ENCODE measurements at places on chromosomes 13 and 19. TPM values are rescaled to one million over a fixed set of nuclear protein-coding genes. Genes with fewer than 3 reads are reported as not detected.

DNA sequence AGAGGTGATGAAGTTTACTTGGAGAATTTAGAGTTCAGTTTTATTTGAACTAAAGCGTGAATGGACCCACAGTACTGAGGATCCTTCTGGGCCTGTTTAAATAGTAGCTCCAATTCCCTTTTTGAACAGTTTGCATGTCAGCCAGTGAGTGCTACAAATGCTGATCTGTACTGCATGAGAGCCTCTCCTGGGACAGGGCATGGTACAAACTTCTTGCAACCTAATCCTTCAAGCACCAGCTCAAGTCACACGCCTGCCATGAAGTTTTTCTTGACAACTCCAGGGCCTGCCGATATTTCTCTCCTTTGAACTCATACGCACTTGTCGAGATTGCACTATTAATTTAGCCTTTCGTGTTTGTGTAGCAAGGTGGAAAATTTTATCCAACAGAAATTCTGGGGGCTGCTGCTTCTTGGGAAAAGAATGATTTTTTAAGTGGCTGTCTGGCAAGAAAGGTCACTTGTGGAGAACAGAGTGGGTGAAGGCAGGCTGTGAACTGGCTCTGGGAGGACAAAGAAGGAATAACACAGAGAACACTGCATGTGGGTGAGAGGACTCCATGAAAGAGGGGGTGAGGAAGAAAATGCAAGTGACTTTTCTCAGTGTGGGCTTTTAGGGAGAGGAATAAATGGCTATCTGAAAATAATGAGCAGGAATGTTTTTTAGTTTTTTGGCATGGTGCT lies 192.5 kb downstream of the NDFIP2 start:
- H3K27ac ChIP-seq = no peak overlapping the region
- H3K36me3 ChIP-seq = no peaks in the 10 kb centered on the region
- DNase-seq = no peak
- H3K27me3 ChIP-seq = no peaks in the 10 kb centered on the region
- peaks cover 50% of the 10 kb centered on the region for H3K4me1 ChIP-seq

DNA sequence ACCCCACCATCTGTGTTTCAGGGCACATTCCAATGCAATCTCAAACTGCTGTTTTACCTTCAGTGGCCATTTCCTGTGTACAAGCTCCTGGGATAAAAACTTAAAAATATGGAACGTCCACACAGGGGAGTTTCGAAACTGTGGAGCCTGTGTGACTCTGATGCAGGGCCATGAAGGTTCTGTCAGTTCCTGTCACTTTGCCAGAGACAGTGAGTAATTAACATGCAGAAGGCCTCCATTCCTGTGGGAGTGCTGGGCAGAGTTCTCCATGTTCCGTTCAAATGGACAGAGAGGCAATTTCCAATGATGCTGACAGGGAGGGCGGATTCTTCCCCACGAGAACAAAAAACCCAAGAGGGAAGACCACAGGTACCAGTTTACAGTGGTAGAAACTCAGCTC lies 24.4 kb downstream of the WDR88 start:
- no peak overlapping the region for H3K27ac ChIP-seq
- no peak for DNase-seq
- peaks cover 3% of the 10 kb centered on the region for H3K27me3 ChIP-seq
- H3K36me3 ChIP-seq = peaks cover 4% of the 10 kb centered on the region
- no peaks in the 10 kb centered on the region for H3K4me1 ChIP-seq

- H3K36me3 ChIP-seq = peaks cover 32% of the 10 kb centered on the region
- no peak overlapping the region for H3K27ac ChIP-seq
- no peak for DNase-seq
Measured at GRCh38 chr19:11223200-11223599, 16.2 kb upstream of the ANGPTL8 start.

GRCh38 chr19:32363175-32363574 lies 17.8 kb downstream of the ZNF507 start:
- peaks cover 7% of the 10 kb centered on the region for H3K4me1 ChIP-seq
- peaks cover 40% of the 10 kb centered on the region for H3K36me3 ChIP-seq
- H3K27me3 ChIP-seq = no peaks in the 10 kb centered on the region

GRCh38 chr13:99577934-99578917 lies 77.0 kb downstream of the TM9SF2 start:
- H3K27ac ChIP-seq = no peak overlapping the region
- no peak for DNase-seq
- no peaks in the 10 kb centered on the region for H3K27me3 ChIP-seq
- no peak overlapping the region for H3K4me3 ChIP-seq
- no peaks in the 10 kb centered on the region for H3K4me1 ChIP-seq

- no peak for DNase-seq
- H3K4me3 ChIP-seq = no peak overlapping the region
- peaks cover 8% of the 10 kb centered on the region for H3K4me1 ChIP-seq
- peaks cover 9% of the 10 kb centered on the region for H3K27me3 ChIP-seq
Measured at GRCh38 chr13:42017264-42017663, 31.2 kb upstream of the DGKH start.

DNA sequence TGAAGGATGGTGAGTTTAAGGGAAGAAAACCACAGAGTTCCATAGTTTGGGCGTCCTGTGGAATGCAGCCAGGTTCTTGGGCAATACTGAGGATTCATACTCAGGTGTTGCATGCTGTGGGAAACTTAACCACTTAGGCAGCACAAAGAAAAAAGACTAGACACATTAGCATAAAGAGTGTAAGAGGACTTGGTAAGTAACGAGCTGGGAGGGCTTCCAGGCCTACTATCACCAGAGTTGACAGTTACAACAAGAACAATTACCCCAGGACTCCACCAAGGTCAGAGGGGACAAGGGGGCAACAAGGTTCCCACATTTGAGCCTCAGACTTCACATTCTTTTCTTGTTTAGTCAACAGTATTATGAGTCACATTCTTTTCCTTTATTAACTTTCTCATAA lies 33.2 kb downstream of the KCTD12 start:
- no peak overlapping the region for H3K4me3 ChIP-seq
- DNase-seq = no peak
- no peaks in the 10 kb centered on the region for H3K36me3 ChIP-seq

- H3K27ac ChIP-seq = peak overlapping the region; percentile 100
- H3K4me1 ChIP-seq = peaks cover 11% of the 10 kb centered on the region
- H3K4me3 ChIP-seq = peak overlapping the region; percentile 98
- peaks cover 10% of the 10 kb centered on the region for H3K36me3 ChIP-seq
Measured at GRCh38 chr19:18279516-18280246, 1.7 kb downstream of the JUND start.

DNA sequence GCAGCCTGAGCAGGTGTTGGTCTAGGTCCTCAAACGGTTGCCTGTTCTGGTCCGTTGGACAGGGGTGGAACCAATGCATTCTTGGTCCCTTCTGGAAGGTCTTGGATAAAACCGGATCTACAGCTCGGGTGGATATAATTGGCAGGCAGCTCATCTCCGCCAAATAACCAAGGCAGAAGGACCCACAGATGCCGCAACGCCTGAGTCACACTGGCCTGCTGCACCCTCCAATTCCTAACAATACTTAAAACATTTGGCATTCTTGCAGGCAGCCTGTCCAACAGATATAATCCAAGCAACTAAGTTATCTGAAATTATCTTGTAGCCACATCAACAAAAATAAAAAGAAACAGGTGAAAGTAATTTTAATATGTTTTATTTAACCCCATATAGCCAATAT lies 59.0 kb upstream of the FGF14 start:
- H3K27ac ChIP-seq = no peak overlapping the region
- no peaks in the 10 kb centered on the region for H3K27me3 ChIP-seq
- no peaks in the 10 kb centered on the region for H3K4me1 ChIP-seq
- no peak for DNase-seq
- H3K4me3 ChIP-seq = no peak overlapping the region

- H3K36me3 ChIP-seq = peaks cover 4% of the 10 kb centered on the region
- peaks cover 1% of the 10 kb centered on the region for H3K4me1 ChIP-seq
- no peak for DNase-seq
- H3K4me3 ChIP-seq = no peak overlapping the region
Measured at GRCh38 chr13:98813993-98814392, 61.5 kb upstream of the SLC15A1 start.

GRCh38 chr13:111662451-111662850 lies 342.0 kb downstream of the TEX29 start:
- peaks cover 52% of the 10 kb centered on the region for H3K27me3 ChIP-seq
- peaks cover 11% of the 10 kb centered on the region for H3K4me1 ChIP-seq
- DNase-seq = no peak
- no peak overlapping the region for H3K27ac ChIP-seq
- H3K4me3 ChIP-seq = no peak overlapping the region

GRCh38 chr19:7833225-7834099 lies 3.4 kb downstream of the EVI5L start:
- H3K36me3 ChIP-seq = no peaks in the 10 kb centered on the region
- peaks cover 11% of the 10 kb centered on the region for H3K4me1 ChIP-seq
- no peak overlapping the region for H3K4me3 ChIP-seq
- H3K27me3 ChIP-seq = peaks cover 8% of the 10 kb centered on the region
- peak overlapping the region; percentile 62 for H3K27ac ChIP-seq

DNA sequence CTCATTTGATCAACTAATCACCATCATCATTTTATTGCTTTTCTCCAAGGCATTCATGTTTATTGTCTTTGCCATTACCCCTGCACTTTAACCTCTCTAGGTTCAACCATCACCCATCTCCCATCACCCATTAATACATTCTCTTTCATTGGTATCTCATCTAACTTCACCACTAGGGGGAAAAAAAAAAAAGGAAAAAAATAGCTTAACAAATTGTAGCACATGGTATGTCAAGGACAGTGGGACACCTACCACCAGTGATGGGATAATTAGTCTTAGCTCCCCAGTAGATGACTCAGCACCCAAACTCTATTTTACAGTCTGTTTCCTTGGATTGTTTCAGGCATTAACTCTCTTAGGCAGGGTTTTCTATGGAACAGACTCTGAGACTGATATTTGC lies 1770.2 kb upstream of the MIR17HG start:
- H3K4me3 ChIP-seq = no peak overlapping the region
- H3K36me3 ChIP-seq = no peaks in the 10 kb centered on the region
- no peaks in the 10 kb centered on the region for H3K27me3 ChIP-seq
- no peak overlapping the region for H3K27ac ChIP-seq

GRCh38 chr19:48379058-48379457 lies 12.3 kb downstream of the KDELR1 start:
- peaks cover 4% of the 10 kb centered on the region for H3K36me3 ChIP-seq
- no peak for DNase-seq
- H3K27ac ChIP-seq = no peak overlapping the region
- H3K27me3 ChIP-seq = no peaks in the 10 kb centered on the region
- H3K4me3 ChIP-seq = no peak overlapping the region

- DNase-seq = no peak
- H3K27me3 ChIP-seq = no peaks in the 10 kb centered on the region
- H3K36me3 ChIP-seq = peaks cover 24% of the 10 kb centered on the region
Measured at GRCh38 chr19:38730731-38731589, 13.3 kb downstream of the CAPN12 start.

DNA sequence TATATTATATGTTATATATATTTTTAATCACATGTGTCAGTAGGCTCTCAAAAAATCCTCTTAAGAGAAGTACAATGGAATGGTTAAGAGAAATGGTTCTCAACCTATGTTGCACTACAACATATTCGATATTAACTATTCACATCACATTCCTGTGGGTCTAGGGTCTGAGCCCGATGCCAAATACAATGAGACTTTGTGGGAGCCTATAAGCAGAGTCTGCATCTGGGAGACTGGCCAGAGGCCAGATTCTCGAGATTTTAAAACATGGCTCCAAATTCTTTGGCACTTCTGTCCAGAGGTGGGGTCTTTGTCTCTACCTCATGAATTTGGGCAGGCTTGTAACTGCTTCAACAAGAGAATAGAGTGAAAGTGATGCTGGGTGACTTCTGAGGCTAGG lies 79.4 kb upstream of the NBEA start:
- DNase-seq = no peak
- H3K4me3 ChIP-seq = no peak overlapping the region
- peaks cover 6% of the 10 kb centered on the region for H3K4me1 ChIP-seq
- H3K36me3 ChIP-seq = no peaks in the 10 kb centered on the region
- H3K27ac ChIP-seq = no peak overlapping the region

DNA sequence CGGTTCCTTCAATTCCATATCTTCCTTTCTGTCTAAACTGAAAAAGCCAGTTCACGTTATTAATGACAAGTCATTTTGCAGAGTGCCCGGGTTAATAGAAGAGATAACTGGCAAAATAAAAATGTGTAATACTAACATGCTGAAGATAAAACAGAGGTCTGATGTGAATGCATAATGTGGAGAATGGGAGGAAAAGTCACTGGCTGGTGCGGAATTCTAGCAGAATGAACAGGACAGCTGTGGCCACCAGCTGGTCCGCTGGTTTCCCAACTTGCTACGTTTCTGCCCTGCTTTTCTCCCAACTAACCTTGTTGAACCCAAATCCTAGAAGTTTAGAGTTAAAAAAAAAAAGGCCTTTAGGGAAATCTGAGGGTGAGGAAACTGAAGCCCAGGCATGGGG lies 42.4 kb downstream of the PCDH8 start:
- no peak for DNase-seq
- no peak overlapping the region for H3K4me3 ChIP-seq
- H3K27me3 ChIP-seq = peaks cover 3% of the 10 kb centered on the region
- H3K36me3 ChIP-seq = no peaks in the 10 kb centered on the region

GRCh38 chr19:45681391-45682015 lies 10.2 kb downstream of the SNRPD2 start:
- peak overlapping the region; percentile 67 for H3K27ac ChIP-seq
- peak overlapping the region; percentile 40 for H3K4me3 ChIP-seq
- peaks cover 10% of the 10 kb centered on the region for H3K36me3 ChIP-seq
- peaks cover 4% of the 10 kb centered on the region for H3K27me3 ChIP-seq

DNA sequence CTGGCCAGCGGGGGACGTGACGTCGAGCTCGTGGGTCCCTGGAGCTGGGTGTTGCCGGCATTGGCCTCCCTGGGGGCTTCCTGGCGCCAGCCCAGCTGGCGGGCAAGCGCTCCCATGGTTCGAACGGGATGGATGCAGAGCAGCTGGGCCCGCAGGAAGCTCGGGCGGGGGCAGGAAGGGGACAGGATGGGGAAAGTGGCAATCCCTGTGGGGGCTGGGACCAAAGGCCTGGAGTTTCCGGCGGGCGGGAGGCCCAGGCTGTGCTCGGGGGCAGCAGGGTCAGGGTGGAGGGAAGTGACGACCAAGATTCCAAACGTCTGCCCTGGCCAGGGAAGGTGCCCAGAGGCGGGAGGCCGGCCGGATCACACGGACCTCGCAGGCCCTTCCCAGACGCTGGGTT lies 19.3 kb downstream of the PALM start:
- DNase-seq = no peak
- peaks cover 7% of the 10 kb centered on the region for H3K36me3 ChIP-seq
- no peaks in the 10 kb centered on the region for H3K4me1 ChIP-seq
- H3K4me3 ChIP-seq = no peak overlapping the region

- DNase-seq = no peak
- peaks cover 6% of the 10 kb centered on the region for H3K4me1 ChIP-seq
Measured at GRCh38 chr13:111058796-111059506, 56.2 kb upstream of the ARHGEF7 start.

IL17D gene
- 6.3 TPM for total RNA-seq

FUT6 gene
- total RNA-seq = not detected

ZNF358 gene
- 86.1 TPM for total RNA-seq

ZNF329 gene
- total RNA-seq = 17.0 TPM

GZMM gene
- not detected for total RNA-seq

IFNL1 gene
- total RNA-seq = not detected

SLC25A41 gene
- total RNA-seq = 1.5 TPM

HCST gene
- 1.6 TPM for total RNA-seq

B3GNT8 gene
- 4.4 TPM for total RNA-seq

PLPPR3 gene
- total RNA-seq = 129 TPM
